ENCODE measurements at places on chromosomes 1 and 21.
A peak's percentile ranks its signal among the peaks of the same experiment; 100 is the strongest.

DNA sequence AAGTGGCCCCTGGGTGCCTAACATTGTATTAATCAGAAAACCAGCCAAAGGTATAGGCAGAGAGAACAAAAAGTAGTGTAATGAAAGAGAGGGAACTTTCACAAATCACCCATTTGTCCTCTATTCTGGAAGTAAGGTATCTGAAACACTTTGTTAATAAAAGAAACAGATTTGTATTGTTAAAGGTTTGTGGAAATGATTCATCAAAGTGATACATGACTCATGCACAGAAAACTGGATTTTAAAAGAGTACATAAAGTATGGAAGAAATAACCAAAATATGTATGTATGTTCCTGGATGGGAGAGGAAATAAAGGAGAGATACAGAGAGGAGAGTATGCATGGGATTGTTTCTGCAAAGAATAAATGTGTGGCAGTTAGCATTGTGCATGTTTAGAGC is 126.8 kb downstream of the RGS21 start:
- no peak for DNase-seq

DNA sequence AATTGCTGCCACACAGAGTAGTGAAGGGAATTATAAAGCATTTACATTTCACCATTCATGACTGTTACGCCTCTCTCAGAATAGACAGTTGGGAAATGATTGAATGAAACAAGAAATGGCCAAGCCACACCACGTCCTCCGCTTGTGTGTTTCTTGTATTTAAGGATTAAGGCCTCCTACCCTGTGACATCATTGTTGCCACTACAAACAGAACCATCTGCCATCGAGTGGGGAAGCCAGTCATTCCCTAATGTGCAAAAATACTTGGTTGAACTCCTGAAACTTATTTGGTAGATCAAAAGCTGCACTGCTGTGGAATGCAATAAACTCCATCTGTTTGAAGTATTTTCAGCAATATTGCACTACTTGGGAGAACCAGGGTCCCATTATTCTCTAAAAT is 99.0 kb upstream of the C1orf105 start:
- DNase-seq, result no peak

DNA sequence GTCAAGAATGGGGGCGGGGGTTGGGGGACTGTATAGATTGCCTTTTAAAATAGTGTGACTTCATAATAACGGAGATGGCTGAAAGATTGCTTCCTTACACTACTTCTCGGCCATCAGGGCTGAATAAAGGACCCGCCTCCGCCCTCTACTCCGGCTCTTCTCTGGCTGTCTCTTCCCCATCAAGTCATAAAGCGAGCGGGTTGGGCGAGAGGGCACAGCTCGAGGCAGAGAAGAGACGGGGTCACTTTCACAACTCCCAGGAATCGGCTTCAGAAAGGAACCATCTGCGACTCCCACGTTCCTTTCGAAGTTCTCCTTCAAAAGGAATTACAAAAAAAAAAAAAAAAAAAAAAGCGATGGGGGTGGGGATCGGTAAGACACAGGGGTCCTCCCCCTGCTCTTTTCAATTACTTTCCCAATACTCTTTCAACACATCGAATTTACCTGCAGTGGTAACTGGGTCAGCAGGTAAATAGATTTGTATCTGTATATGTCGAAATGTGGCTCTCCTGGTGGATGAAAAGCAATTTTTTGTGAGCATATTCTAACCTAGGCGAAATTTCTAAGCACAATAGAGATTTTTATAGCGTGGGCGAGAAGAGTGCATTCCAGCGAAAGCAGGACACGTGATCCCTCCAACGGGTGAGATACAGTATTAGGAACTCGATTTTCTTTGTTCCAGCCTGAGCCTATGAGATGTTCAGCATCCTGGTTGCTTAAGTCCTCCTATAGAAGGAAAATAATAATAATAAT is 2.0 kb downstream of the LRRC7 start:
- DNase-seq, result no peak

DNA sequence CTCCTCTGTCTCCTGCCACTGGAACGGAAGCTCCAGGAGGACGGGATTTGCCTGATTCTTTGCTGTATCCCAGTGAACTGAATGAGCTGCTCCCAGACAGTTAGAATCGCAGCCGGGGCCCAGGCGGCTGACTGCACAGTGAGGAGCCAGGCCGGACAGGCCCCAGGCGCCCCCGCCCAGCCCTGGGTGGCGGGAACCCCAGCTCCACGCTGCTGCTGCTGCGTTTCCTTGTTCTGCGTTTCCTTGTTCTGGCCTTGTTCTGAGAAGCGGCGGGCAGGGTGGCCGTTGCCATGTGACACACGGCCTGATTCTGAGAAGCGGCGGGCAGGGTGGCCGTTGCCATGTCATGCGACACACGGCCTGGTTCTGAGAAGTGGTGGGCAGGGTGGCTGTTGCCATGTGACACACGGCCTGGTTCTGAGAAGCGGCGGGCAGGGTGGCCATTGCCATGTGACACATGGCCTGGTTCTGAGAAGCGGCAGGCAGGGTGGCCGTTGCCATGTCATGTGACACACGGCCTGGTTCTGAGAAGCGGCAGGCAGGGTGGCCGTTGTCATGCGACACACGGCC is 56.2 kb downstream of the SLC37A1 start:
- no peak for DNase-seq

- DNase-seq, result no peak
These were observed 2.4 kb downstream of the SSX2IP start for GRCh38 chr1:84687714-84688462.

- peak; percentile 43 for DNase-seq
These were observed at the start of gene LMOD1 for GRCh38 chr1:201946224-201946908. Gene LMOD1, minus strand, starts transcription at chr1:201946548. Its CDS starts 208 bp downstream, at chr1:201946340.

- DNase-seq, result no peak
These were observed 24.4 kb downstream of the TBX15 start for GRCh38 chr1:118963456-118964430.

DNA sequence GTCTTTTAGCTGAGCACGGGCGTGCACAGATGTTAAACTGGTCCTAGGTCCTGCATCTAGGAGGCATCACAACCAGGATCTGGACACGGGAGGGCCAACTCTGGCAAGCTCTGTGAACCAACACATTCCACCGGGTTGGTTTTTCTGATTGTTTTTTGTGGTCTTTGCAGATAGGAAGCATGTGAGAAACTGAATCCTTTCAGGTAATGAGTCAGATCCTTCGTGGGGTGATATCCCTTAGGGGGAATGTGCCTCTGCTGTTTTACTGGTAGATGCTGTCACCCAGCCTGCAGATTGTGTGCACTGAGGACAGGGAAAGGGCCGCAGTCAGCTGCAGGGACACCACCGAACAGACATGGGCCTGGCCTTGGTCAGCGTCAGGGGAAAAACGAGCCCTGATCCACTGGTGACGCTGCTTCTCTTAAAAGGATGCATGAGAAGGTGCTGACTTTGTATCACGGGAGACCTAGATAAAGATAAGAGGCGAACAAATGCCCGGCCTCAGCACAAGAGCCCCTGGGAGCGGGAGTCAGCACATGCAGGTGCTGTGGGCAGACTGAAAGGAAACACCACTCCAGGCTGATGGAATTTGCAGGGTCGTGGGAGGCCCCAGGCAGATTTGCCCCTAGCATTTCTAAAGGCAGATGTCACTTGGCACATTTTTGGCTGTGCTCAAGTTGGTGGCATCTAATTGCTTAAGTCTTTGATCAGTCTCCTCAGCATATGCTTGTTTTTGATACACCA is 51.1 kb downstream of the DOP1B start:
- no peak for DNase-seq

GRCh38 chr1:55234016-55234415 is 18.9 kb upstream of the USP24 start:
- DNase-seq, result no peak

DNA sequence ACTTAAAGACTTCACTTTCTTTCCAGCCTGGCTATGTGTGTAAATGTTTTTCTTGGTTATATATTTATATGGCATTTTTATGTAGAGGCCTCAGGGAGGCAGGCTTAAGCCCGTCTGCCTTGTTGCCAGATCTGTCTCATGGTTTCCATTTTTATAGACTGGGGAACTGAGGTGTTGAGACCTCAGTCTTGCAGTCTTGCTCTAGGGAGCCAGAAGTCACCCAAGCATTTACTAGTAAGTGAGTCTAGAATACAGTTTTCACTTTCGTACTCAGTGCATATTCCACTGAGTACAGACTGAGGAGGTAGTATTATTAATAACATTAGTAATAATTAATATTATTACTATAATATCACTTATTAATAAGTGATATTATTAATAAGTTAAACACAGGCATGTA is 161.4 kb downstream of the UCK2 start:
- no peak for DNase-seq

DNA sequence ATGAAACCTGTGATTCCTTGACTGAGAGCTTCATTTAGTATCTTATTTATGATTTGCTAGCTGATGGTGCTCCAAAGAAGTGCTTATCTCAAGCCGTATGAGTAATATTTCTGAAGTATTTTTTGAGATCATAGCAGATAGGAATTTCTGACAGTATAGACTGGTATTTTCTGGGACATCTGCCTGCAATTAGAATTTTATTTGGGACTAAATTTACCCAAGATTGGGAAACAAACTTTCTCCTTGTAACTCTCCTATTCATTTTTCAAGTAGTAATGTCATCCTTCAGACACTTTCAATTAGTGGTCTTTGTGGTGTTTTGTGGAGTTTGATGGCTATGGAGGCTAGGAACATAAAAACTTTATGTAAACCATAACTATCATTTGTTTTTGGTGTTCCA is 597.2 kb upstream of the ZP4 start:
- no peak for DNase-seq

- no peak for DNase-seq
These were observed 6.3 kb downstream of the FGR start for GRCh38 chr1:27628712-27629111.

DNA sequence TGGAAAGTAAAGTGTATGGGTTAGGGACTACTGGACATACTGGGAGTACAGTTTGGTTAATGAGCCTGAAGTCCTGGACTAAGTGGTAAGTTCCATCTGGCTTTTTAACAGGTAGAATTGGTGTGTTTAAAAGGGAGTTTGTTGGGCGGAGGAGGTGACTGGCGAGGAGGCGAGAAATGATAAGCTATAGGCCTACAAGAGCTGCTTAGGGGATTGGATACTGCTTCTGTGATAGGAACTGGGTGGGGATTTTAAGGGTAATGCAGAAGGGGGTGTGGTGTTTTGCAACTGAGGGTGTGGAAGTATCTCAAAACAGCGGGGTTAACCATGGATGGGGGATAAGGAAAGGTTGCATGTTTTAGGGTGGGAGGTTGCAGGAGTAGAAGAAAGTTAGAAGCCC is 3.5 kb downstream of the ERVH48-1 start:
- DNase-seq, result no peak

- DNase-seq, result no peak
These were observed 17.5 kb upstream of the PRDM2 start for GRCh38 chr1:13682444-13682843.

DNA sequence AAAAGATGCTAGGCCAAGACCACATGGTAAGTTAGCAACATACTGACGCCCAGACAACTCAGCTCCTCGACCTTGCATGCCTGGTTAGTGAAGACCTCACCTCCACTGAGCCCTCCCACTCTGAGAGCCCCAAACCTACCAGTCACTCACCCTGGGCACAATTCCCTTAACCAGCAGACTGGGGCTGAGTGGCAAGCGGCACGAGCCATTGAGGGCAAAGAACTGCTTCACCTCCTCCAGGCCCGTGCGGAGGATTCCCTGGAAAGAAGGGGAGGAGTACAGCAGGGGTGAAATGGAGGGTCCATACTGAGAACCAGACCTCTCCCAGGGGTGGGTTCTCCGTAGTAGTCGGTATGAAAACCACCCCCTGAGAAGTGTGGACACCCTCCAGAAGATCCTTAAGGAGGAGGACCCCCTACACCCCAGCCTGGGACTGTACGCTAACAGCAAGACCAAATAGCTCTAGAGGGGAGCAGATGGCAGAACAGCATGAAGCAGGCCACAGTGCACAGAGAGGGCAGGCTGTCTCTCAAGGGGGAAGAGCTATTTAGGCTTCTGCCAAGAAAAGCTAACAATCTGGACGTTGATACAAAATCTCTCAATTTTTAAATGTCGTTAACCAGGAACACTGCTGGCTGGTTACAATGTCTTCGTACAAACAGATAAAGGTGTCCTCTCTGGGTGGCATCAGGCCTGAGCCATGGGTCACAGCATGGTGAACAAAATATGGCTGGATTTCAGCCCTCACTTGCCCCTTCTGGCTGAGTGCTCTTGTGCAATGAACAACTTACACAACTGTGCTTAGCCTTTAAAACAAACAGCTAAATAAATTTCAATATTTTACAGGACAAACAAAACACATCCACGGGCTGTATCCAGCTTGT is 31.0 kb upstream of the PPP1R15B start:
- no peak for DNase-seq

DNA sequence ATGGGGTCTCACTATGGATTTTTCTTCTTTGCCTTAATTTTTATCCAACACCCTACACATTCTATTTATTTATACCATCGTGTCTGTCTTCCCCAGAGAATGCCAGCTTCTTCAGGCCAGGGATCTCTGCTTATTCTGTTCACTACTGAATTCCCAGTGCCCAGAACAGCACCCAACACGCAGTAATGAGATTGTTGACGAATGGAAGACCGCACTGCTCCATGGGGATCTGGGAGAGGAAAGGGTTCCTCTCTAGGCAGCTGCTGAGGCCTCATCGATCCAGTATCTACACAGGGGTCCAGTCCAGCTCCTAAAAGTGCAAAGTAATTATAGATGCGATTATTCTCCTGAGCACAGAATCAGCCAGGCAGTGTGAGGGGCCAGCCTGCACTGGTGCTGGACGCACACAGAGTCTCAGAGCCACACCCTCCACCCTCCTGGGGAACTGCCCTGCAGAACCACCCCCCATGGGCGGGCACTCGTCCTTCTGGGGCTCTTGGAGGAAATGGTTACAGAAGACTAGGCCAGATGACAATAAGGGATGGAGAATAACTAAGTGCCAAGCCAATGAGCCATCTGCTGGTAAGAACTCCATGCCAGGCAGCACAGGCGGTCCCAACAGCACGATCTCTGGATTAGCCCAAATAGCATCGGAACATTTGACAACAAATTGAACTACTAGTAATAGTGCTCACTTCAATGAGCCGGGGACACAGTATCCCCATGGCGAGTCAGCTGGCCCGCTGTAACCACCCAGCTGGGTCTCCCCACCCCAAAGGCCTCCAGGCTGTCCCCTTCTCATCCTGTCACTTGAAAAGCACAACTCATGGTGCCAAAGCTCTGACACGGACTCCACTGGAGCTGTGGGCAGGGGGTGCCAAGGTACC is 1.7 kb upstream of the PDE9A start:
- no peak for DNase-seq

- DNase-seq, result no peak
These were observed 12.1 kb upstream of the SLC45A3 start for GRCh38 chr1:205692423-205692822.
